ENCODE measurements at places on chromosomes 1 and 21. TPM values are rescaled to one million over a fixed set of nuclear protein-coding genes. Genes with fewer than 3 reads are reported as not detected.

NMNAT2 gene
- total RNA-seq = 35.3 TPM

TSACC gene
- not detected for total RNA-seq

DDX59 gene
- 27.6 TPM for total RNA-seq

SLC30A2 gene
- 0.11 TPM for total RNA-seq

SMIM1 gene
- 0.99 TPM for total RNA-seq

SPATA21 gene
- 0.17 TPM for total RNA-seq

KCNAB2 gene
- total RNA-seq = 46.0 TPM

INSRR gene
- total RNA-seq = 5.2 TPM

KRTAP13-2 gene
- not detected for total RNA-seq

C1orf226 gene
- total RNA-seq = 1.4 TPM

OR2T33 gene
- not detected for total RNA-seq

GPR52 gene
- 1.9 TPM for total RNA-seq

S100A1 gene
- 10.2 TPM for total RNA-seq

TRIM67 gene
- total RNA-seq = 5.2 TPM

NFASC gene
- total RNA-seq = 51.4 TPM

ESPN gene
- 1.9 TPM for total RNA-seq

CRP gene
- total RNA-seq = not detected

ST6GALNAC5 gene
- 11.0 TPM for total RNA-seq

CNR2 gene
- total RNA-seq = 0.06 TPM

KCNE1 gene
- total RNA-seq = 0.69 TPM

SPSB1 gene
- 10.6 TPM for total RNA-seq

SETDB1 gene
- 39.7 TPM for total RNA-seq

LRRC3 gene
- total RNA-seq = 2.4 TPM

CXADR gene
- total RNA-seq = 81.1 TPM

FMOD gene
- total RNA-seq = 93.3 TPM

CCDC185 gene
- total RNA-seq = not detected

CACYBP gene
- total RNA-seq = 98.4 TPM

TFF1 gene
- not detected for total RNA-seq

FAM3B gene
- total RNA-seq = 0.59 TPM

MAP3K7CL gene
- 2.9 TPM for total RNA-seq

HRNR gene
- not detected for total RNA-seq

OR6K3 gene
- total RNA-seq = not detected

CLEC20A gene
- not detected for total RNA-seq

C1orf232 gene
- 0.50 TPM for total RNA-seq

S100A5 gene
- total RNA-seq = not detected

LAPTM5 gene
- total RNA-seq = 39.3 TPM

MFSD2A gene
- 15.7 TPM for total RNA-seq

PRKAA2 gene
- 12.6 TPM for total RNA-seq

OR2T11 gene
- not detected for total RNA-seq

GBP4 gene
- total RNA-seq = 3.3 TPM

OVAAL gene
- total RNA-seq = not detected

MRPS14 gene
- total RNA-seq = 58.6 TPM

SKI gene
- 23.0 TPM for total RNA-seq

CD244 gene
- not detected for total RNA-seq

EIF3I gene
- total RNA-seq = 185 TPM

FNBP1L gene
- total RNA-seq = 85.5 TPM

BCAN gene
- 240 TPM for total RNA-seq

ALX3 gene
- not detected for total RNA-seq

KRTAP12-2 gene
- total RNA-seq = not detected

CD247 gene
- total RNA-seq = 0.44 TPM

SAMSN1 gene
- total RNA-seq = 9.4 TPM

DMBX1 gene
- total RNA-seq = 0.10 TPM
